Stimulated activated CD4-positive, alpha-beta T cell treated with anti-CD3 and anti-CD28 coated beads, Interleukin-1b, Interleukin-23, amount 100 ng/mL, for 4 hours (primary cell): ENCODE measurements at places on chromosomes 12 and 14.

GRCh38 chr12:51122844-51123243 is 39.4 kb upstream of the CSRNP2 start:
- DNase-seq = no peak

- DNase-seq = no peak
These were observed 6.6 kb downstream of the EXOC5 start for GRCh38 chr14:57262117-57262516.

- DNase-seq = no peak
These were observed 60.2 kb upstream of the RTRAF start for GRCh38 chr14:51929166-51929565.

DNA sequence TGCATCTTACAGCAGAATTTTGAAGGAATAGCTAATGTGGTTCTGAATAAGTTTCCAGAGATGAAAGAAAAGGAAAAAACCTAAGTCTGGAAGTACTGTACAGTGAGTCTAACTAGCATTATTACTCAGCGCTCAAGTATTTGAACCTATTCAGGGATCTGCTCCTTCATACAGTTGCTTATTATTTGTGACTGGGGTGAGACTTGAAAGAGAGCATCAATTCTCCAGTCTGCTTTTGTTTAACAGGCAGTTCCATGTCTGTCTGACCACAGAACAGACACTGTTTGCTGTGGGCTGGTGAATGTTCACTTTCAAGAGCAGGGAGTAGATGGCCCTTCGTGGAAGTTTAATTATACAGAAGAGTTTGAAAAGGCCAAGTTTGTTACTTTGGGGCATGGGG is 9.3 kb downstream of the ETV6 start:
- no peak for DNase-seq

GRCh38 chr14:67856827-67857226 is 37.2 kb downstream of the RAD51B start:
- no peak for DNase-seq
